K562 (cell line): ENCODE measurements at places on chromosomes 1 and 21.

- DNase-seq, result no peak
Observed at GRCh38 chr1:61157468-61157987, 75.2 kb downstream of the NFIA start.

- no peak for DNase-seq
Observed at GRCh38 chr1:181014477-181015250, 8.0 kb downstream of the STX6 start.

DNA sequence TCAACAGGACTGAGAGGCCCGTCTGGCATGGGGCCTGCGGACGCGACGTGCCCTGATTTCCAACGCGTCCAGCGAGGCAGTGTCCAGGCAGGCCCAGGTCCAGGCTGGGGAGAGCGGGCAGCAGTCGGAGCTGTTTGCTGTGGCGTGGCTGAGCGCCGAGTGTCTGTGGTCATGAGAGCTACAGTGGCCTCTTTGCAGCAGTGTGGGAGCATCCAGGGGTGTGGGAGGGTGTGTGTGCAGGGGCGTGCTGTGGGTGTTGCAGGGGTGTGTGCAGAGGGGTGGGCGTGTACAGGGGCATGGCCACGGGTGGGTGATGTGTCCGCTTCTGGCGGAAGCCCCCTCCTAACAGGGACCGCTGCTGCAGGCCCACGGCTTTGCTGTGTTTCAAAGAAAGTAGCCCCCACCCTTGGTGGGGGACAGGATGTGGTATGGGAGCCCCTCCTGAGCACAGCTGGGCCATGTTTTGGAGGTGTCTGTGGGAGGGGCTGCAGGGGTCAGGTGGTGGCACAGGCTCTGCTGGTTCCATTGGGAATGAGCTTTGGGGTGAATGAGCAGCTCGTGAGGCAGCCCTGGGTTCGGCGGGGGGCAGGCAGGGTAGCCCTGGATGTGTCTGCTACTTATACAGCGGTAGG is 17.7 kb downstream of the PLCH2 start:
- DNase-seq, result no peak

DNA sequence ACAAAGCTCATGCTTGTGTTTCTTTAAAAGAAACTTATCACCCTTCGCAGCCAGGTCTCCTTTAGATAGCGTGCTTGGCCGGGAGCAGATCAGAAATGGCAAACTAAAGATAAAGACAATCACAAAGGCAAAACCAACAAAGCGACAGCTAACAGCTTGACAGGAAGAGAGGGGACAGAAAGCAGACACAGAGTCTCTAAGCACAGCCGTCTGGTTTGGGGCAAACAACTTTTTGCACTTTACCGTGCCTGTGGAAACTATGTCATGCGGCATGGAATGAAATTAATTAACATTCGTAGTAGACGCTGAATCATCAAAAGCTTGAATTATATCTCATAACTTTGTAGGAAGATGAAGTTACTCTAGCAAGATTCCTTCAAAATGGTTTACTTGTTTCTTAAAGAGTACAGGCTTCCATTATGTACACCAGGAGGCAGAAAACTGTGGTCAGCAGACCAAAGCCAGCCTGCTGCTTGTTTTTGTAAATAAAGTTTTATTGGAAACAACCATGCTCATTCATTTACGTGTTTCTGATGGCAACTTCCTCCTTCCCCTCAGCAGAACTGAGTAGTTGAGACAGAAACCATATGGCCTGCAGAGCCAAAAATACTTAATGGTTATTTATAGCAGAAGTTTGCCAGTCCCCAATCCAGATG is 183.2 kb downstream of the KIF26B start:
- DNase-seq, result peak; percentile 88

DNA sequence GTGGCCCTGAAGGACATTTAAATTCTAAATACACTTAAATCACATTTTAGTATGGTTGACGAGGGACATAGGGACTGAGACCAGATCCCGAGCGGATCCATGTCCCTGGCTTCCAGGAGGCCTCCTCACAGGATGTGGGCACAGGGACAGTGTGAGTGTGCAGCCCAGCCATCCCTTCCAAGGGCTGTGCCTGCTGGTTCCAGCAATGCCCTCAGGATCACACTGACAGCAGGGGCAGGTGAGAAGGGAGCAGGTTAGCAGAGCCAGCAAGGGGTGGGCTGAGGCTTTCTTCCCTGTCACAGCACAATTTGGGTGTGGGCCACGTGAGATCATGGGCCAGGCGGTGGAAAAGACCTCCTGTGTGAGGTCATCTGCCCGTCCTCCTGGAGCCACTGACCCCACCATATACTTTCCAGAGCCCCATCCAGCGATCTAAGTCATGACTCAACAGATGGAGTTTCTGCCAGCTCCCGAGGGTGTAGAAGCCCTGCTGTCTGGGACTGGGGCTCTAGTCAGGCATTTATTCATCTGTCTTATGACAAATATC is 37.0 kb upstream of the PRSS38 start:
- DNase-seq, result no peak

DNA sequence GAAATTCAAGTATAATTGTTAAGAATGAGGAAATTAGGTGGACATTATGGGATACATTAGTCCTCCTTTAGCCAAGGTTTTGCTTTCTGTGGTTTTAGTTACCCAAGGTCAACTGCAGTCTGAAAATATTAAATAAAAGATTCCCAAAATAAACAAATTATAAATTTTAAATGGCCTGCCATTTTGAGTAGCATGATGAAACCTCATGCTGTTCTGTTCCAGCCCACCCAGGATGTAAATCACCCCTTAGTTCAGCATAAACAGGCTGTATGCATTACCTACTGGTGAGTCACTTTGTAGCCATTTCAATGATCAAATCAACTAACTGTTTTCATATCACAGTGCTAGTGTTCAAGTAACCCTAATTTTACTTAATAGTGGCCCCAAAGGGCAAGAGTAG is 132.5 kb upstream of the LYPLAL1 start:
- DNase-seq, result no peak
